Tibial nerve (tissue), 4 donors: ENCODE measurements at places on chromosomes 3 and 15.
A peak's percentile ranks its signal among the peaks of the same experiment; 100 is the strongest.

DNA sequence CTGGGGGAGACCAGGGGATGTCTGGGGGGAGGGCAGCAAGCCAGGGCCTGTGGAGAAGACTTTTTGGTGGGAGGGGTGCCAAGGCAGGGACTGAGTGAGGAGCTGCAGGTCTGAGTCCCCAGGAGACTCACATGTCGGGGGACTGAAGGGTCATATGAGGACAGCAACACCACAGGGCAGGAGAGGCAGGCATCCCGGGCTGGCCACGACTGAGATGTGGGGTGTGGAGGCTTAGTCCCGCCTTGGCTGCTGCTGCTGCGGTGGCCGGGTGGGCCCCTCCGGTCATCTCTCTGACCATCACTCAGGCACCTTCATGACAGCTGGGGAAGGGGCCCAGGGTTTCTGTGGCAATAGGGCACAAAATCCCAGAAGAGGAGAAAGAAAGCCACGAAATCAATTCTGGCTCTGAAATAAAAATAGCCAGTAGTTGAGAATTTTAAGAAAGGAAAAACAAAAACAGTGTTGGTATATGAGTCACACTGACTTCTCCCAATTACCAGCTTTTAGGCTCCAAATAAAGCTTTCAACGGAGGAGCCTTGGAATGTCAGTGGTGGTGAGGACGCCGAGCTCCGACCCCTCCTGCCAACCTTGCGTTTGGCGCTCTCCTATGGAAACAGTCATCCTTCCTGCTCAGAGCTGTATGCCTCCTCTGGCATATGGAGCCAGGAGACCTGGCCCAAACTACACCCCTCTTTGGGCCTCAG lies 52.9 kb upstream of the ITGA11 start:
- no peak for DNase-seq

DNA sequence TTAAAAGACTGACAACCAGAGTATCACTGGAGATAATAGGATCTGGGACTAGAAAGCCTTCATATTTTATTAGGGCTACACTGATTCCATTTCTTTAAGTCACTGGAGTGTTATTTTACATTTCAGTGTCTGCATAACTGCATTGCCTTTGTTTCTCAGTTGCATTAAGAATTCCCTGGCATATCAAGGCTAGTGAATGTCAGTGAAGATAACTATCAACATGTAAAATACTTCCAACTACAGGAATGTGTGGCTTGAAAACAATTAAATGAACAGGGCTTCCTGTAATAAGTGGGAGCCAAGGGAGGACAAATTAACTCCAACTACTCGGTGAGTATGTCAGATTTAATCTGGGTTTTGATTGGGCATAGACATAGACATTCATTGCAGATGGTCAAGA lies 628.5 kb downstream of the ROBO2 start:
- no peak for DNase-seq

GRCh38 chr15:56725386-56725785 lies 7.9 kb downstream of the ZNF280D start:
- no peak for DNase-seq

DNA sequence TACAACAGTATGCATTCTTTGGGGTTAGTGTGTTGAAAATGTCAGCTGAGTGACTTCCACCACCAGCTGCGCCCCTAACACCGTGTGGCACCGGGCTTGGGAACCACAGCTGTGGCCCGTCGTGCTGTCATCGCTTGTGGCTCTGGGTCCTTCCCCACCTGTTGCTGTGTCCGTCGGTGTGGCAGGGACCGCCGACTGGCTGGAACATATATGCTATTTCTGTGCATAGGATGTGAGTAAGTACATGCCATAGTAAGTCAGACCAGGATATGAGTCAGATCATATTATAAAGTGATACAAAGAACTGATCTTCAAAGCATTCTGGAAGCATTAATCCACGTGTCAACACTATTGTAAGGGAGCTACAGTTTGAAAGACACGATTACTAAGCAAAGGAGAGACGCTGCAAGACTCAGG lies 31.9 kb downstream of the EHD4 start:
- no peak for DNase-seq

- no peak for DNase-seq
Observed at GRCh38 chr15:74958320-74958907, 1.8 kb upstream of the RPP25 start.

DNA sequence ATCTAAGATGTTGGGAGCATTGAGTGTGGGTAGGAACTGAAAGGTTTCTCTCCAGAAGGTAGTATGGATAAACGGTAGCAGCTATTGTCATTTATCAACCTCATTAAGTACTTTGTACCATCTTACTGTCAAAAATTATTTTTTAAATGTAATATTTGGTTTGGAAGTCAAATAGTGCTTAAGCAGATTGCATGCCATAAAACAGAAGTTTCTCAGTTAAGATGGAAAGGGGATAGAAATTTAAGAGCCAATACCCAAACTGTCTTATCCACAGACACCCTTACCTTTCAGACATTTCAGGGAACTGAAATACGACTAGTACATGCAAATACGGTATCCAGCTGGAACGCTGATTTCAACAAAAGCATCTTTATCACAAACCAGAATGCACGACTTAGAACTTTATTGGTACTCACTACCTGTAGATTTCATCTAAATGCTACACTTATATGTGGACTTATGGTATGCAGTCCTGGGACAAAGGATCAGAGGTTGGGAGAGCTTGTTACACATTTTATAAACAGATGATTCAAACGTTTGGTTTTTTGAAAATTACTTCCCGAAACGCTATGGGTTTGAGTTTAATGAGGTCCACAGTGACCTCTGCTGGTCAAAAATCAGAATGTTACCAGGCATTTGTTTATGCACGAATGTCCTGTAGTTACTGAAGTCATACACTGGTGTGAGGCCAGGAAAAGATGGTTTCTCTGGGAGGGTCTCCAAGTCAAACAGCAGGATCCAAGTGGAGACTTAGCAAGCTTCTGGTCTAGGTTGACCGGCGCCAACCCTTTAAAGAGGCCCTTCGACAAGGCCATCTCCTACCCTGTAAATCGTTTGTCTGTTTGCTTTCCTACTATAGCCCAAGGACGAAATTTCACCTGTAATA lies 45.7 kb upstream of the DUT start:
- DNase-seq, result no peak

- DNase-seq, result no peak
Observed at GRCh38 chr3:178558637-178559036, 22.4 kb downstream of the KCNMB2 start.

DNA sequence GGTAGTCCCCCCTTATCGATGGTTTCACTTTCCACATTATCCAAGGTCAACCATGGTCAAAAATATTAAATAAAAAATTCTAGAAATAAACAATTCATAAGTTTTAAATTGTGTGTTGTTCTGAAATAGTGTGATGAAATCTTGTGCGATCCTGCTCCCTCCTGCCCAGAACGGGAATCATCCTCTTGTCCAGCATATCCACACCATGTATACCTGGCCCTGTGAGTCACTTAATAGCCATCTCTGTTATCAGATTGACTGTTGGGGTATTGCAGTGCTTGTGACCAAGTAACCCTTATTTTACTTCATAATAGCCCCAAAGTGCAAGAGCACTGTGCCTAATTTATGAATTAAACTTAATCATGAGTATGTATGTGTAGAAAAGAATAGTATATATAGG lies 19.1 kb downstream of the FAM81A start:
- DNase-seq, result no peak

DNA sequence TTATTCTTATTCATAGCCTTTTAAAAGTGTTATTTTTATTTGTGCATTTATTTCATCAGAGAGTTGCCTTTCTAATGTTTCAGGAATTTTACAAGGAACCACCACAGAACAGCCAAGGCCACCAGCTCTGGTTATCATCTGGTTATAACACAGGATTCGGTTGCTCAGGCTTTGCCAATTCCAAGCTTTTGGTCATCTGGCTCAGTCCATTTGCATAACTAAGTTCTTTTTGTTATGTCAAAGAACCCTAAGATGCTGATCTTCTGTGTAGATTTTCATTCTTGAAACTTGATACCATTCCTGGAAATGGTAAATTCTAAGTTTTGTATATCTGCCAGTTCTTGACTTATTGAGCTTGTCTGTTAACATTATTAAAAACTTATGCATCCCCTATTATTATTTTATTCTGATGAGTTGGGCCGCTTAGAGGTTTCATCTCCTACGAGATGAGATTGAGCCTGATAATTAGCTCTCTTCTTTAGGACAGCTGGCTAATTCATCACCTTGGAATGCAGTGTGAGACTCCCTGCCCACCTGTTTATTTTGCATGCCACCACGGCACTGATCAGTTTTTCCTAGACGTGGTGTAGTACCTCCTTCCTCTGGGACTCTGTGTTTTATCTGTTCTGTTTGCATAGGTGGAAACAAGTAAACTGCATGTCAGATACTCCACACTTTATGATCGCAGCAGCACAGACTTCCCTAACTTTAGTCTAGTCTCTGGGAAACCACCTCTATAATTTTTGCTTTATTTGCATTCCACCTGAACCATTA lies 264.8 kb downstream of the SLCO3A1 start:
- DNase-seq, result no peak

DNA sequence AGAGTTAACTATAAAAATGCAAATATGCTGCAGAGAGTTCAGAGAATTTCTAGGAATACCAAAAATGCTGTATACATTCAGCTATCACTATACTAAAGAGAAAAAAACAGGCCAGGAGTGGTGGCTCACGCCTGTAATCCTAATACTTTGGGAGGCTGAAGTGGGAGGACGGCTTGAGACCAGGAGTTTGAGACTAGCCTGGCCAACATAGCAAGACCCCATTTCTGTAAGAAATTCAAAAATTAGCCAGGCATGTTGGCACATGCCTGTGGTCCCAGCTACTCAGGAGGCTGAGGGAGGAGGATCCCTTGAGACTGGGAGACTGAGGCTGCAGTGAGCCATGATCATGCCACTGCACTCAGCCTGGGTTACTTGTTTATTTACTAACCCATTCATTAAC lies 74.7 kb upstream of the SLC12A8 start:
- no peak for DNase-seq

GRCh38 chr15:63553388-63553791 lies 43.8 kb upstream of the FBXL22 start:
- DNase-seq, result peak; percentile 15

DNA sequence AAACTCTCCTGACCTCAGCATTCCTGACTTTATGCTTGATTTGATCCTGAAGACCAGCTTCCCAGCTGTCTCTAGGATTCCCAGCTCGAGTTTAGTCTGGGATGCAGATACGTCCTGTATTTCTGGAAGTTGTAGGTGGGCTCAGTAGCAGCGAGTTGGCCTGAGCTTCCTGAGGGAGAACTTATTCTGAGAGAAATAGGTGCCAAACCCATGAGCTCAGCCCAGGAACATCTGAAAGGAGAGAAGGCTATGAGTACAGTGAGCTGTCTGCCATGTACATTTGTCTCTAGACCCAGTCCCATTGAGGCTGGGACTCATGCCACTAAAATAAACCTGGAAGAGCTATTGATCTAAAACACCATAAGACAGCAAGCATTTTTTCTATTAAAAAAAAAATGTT lies 36.6 kb upstream of the SLC9A9 start:
- no peak for DNase-seq

DNA sequence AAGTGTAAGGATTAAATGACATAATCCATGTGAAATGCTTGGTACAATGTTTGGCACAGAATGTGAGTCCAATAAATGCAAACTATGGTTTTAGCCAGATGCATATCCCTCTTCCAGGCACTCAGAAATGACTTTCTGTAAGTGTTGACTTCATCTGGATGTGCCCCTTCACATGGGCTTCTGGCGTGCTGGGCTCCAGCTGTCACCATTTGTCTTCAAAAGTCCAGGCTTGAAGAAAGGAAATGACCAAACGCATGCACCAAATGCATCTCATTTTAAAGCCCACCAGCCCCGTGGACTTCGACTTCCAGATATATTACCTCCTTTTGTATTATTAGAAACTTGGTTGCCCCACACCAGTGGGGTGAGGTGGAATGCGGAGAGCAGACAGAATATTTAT lies 23.7 kb downstream of the CRYGS start:
- DNase-seq, result no peak

- DNase-seq, result no peak
Observed at GRCh38 chr3:98002717-98003116, 30.5 kb upstream of the RIOX2 start.

DNA sequence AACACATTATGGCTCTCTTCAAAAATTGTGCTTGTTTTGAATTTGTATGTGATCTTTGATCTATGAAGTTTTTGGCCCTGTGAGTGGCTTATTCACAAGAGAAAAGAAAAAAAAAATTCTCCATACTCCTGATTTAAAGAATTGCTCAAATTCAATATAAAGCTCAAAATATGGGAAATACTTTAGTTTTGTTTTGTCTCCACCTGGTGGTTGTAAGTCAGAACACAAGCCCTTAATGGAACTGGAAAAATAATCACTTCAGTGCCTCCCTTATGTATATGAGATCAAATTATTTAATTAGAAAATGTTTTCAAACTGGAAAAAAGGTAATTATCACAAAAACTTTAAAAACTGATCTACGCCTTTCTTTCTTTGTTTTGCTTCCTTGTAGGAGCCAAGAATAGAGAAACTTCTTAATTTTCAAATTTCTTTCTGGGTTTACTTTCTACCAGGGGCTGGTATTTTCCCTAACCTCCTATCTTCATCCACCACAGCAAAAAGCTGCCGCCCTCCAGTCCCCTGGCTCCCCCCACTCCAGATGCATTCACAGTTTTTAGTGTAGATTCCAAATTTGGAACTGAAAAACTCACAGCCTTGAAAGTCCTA lies 50.6 kb downstream of the SERP1 start:
- no peak for DNase-seq

- DNase-seq, result peak; percentile 11
Observed at GRCh38 chr15:77034695-77035489, 36.0 kb downstream of the TSPAN3 start.

DNA sequence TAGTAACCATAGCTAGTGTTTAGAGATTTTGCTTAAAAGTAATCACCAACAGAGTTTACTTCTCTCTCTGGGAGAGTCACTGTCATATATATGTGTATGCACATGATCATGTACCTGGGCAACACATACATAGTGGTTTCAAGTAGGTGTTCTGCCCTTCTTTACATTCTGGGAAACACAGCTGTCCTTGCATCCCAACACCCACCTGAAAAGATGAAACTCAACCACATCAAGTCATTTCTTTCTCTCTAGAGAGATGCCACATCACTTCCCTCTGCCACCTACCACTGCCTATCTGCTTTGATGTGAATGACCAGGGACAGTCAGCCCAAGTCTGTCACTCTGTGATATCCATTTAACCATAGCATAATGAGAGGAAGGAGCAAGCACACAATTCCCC lies 155.8 kb upstream of the GADL1 start:
- DNase-seq, result no peak
